ENCODE measurements at places on chromosomes 5 and 9.

GRCh38 chr9:121323449-121324151, 46.5 kb downstream of the STOM start:
- DNase-seq, result no peak

DNA sequence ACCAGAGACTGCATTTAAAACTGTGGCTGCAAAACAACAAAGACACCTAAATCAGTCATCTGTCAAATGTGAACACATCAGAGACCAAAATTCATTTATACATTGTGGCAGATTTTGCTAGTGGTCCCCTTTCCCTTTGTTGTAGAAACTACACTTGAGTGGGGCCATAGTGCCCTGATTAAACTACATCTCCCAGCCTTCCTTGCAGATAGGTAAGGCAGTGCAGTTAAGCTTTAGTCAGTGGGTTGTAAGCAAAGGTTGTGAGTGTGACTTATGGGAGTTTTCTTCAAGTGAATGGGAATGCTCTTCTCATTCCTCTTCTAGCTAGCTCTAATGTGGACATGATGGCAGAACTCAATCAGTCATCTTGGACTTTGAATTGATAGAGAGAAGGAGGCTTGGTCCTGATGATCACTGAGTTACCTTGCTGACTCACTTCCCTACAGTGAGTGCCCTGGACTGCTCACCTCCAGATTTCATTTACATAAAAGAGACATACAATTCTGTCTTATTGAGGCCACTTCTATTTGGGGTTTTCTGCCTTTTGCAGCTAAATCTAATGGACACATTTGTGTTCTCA, 35.2 kb upstream of the SPARC start:
- peak; percentile 50 for DNase-seq

- no peak for DNase-seq
Measured at GRCh38 chr9:98310752-98311392, 55.4 kb upstream of the TBC1D2 start.

GRCh38 chr5:31021181-31021624, 172.3 kb upstream of the CDH6 start:
- no peak for DNase-seq

GRCh38 chr5:38290028-38290653, 31.8 kb downstream of the EGFLAM start:
- DNase-seq, result no peak

DNA sequence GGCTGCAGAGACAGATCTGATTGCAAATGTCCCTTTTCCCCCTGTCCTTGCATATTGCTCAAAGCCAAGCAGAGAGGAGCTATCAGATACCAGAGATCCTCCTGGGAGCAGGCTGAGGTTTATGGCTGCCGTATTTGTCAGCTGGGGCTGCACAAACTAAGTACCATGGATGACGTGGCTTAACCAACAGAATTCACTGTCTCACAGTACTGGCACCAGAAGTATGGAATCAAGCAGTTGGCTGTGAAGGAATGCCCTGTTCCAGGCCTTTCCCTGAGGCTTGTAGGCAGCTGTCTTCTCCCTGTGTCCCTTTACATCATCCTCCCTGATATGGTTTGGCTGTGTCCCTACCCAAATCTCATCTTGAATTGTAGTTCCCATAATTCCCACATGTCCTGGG, 2.6 kb downstream of the CFAP90 start:
- no peak for DNase-seq

GRCh38 chr5:100889165-100889743, 13.8 kb downstream of the ST8SIA4 start:
- DNase-seq, result peak; percentile 76

GRCh38 chr9:130172858-130173665, 858 bp downstream of the NCS1 start:
- DNase-seq, result no peak

- DNase-seq, result no peak
Measured at GRCh38 chr5:103375350-103375749, 116.8 kb downstream of the MACIR start.

GRCh38 chr9:95839012-95839411, 36.5 kb upstream of the ERCC6L2 start:
- DNase-seq, result no peak

GRCh38 chr5:143316844-143317631, 86.4 kb downstream of the NR3C1 start:
- no peak for DNase-seq

- no peak for DNase-seq
Measured at GRCh38 chr5:135303582-135304173, 95.4 kb downstream of the MACROH2A1 start.

- DNase-seq, result no peak
Measured at GRCh38 chr9:89817151-89817950, 212.5 kb downstream of the GADD45G start.

DNA sequence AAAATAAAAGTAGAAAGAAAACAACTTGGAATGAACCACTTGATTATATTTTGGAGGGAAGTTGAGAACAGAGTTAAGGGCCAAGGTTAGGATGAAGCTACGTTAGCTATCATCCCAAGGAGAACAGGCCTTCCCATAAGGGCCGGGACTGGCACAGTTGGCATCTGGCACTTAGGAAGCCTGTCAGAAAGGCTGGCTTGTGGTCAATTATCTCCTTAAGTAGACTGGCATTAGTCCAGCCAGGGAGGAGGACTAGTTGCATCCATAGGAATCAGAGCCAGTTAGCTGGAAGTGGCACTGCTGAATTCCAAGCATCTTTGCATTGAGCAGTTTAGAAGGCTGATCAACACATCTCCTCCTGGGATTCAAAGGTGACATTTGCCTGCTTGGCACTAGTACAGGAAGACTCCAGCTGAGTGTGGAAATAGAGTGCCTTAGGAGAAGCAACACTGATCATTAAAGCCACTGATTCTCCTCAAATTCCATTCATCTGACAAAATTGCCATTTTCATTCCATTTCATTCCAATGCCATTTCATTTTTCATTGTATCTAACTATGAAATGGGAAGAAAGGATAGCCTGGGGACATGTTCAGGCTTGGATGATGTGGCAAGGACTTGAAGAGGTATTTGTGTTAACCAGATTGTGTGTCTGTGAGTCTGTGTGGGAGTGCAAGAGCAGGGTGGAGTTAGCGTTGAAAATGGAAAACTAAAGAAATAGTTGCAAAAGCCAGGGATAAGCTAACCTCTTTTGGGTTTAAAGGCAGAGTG, 5.5 kb downstream of the FOXB2 start:
- no peak for DNase-seq

DNA sequence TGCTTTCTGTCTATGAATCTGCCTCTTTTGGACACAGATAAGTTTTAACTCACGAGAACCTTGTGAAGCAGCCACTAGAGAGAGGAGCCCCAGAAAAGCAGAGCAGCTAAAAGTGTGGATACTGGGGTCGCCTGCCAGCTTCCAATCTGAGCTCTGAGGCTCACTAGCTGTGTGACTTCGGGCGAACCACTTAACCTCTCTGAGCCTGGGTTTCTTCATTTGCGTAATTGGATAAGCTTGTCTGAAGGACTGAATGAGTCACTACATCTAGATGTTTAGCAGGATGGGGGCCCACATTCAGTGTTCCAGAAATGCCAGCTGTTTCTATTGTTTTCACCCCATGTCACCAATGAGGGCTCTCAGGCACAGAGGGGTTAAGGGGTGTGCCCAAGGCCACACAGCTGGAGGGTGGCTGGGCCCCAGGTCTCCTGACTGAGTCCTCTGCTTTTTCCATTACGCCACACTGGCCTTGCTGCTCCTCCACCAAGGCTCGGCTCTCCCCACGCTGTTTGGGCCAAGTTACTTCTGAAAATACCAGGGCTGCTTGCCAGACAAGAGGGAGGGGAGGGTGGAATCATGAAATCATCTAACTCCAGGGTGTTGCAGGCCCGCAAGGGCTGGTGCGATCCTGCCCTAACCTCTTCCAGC, 36.2 kb downstream of the SH3PXD2B start:
- DNase-seq, result no peak

DNA sequence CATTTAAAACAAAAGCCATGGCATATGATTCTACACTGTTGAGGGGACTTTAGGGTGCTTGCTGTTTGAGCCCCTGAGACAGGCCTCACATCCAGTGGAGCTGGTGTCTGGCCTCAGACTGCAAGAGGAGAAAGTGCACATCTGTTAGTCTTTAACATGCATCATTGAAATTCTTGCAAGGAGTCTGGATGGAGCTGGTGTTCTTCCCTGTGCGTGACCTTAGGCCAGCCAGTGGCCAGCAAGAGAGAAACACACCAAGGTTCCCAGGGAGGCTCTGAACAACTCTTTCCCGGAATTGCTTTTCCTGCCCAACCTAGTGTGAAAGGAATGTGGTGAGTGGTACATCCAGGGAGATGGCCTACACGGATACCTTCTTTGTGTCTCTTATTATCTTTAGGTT, 282.8 kb upstream of the TNC start:
- DNase-seq, result no peak

DNA sequence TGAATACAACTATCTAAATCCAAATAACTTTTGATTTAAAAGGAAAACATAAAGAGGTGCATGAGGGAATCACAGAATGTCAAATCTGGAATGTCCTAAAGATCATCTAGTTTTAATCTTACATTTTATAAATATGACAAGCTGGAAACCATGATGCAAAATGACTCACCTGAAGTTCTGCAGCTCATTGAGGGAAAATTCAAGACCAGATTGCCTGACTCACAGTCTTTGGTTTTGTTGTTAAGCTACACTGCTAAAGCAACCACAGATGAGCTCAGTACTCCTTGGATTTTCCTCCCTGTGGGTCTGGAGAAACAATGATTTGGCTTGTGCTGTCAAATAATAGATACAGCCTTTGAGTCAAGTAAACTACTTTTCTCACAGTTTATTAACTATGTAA, 19.1 kb upstream of the EDIL3 start:
- DNase-seq, result no peak

DNA sequence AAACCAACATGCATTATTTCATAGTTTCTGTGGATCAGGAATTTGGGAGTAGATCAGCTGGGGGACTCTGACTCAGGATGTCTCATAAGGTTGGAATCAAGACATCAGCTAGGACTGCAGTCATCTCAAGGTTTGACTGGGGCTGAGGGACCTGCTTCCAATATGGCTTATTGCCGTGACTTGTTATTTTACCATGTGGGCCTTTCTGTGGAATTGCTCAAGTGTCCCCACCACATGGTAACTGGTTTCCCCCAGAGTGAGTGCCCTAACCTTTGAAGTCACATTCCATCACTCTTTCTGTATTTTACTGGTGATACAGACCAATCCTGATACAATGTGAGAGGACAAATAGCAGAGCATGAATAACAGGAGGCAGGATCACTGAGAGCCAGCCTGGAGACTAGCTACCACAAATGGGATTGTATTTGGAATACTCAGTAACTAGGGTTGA, 70.2 kb upstream of the ELL2 start:
- DNase-seq, result no peak

GRCh38 chr9:134531220-134531970, 110.2 kb upstream of the COL5A1 start:
- DNase-seq, result no peak

GRCh38 chr9:86185872-86186271, 73.6 kb downstream of the C9orf153 start:
- no peak for DNase-seq

DNA sequence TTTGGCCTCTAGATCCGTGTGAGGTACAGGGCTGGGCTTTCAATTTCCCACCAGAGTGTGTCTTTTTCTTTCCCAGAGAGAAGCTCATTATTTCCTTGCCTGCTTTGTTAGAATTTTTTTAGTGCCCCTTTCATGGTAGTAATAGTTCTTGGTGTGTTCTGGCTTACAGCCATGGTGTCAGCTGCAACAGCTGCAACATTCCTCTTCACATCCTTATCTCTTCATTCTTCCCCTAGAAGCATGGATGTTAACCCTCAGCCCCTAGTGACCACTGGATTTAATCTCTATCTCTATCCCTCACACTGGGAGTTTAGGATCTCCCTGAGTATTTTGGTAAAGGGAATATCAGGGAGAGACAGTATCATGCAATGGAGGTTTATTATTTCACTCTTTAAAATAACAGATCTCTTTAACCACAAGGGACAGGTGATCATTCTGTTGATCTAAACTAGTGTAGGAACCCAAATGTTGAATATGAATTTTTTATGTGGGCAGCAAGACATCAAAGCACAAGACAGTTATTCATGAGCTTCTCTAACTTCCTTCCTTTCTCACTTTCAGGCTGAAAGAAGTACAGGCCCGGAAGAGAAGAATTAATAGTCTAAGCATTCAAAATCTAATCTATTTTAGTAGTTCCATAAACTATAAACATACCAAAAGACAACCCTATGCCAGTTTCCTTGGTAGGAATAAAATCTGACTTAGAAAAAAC, 160.2 kb downstream of the FAM170A start:
- DNase-seq, result peak; percentile 57

DNA sequence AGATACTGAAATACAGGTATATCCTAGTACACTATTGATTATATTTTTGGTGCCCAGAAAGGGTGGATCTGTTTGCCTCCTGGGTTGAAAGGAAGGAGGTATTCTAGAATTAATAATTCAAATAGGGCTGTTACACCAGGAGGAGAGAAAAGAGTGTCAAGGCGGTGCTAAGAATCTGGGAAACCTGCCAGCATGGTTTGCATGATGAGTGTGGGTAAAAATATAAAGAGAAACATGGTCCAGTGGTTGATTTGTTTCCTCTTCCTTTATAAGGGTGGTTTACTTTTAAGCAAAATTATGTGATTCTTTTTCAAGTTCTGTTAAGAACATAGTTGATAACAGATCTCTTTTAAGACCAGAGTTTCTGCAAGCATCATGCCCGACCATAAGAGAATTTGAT, 69.4 kb upstream of the NFIB start:
- no peak for DNase-seq
